ENCODE measurements at places on chromosomes 16 and 17.
A peak's percentile ranks its signal among the peaks of the same experiment; 100 is the strongest.

GRCh38 chr16:85136702-85137322 lies 24.5 kb upstream of the CIBAR2 start:
- DNase-seq, result peak; percentile 53

- no peak for DNase-seq
Measured at GRCh38 chr17:278676-279059, 73.9 kb downstream of the RPH3AL start.

DNA sequence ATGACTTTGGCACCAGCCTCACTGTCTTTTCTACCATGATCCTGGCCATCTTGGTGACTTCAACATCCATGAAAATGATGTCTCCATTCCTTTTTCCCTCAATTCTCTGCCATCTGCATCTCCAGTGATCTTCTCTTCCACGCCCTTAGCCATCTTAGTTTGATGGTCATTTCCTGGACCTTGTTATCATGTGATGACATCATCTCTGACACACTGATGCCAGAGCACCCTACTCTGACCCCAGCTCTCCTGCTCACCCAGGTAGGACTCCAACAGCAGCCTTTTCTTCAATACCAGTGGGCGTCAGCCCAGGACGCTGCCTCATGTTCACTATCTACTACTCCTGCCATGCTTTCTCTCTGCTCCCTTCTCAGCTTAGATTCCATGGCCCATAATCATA lies 83.2 kb downstream of the ZZEF1 start:
- no peak for DNase-seq

GRCh38 chr17:66341462-66341861 lies 39.0 kb downstream of the PRKCA start:
- DNase-seq, result no peak

- no peak for DNase-seq
Measured at GRCh38 chr16:58962811-58963210, 228.7 kb upstream of the GOT2 start.

GRCh38 chr16:57127037-57127763 lies 34.8 kb downstream of the CPNE2 start:
- no peak for DNase-seq

GRCh38 chr16:89190150-89190958 lies 10.0 kb downstream of the SLC22A31 start:
- DNase-seq, result no peak

DNA sequence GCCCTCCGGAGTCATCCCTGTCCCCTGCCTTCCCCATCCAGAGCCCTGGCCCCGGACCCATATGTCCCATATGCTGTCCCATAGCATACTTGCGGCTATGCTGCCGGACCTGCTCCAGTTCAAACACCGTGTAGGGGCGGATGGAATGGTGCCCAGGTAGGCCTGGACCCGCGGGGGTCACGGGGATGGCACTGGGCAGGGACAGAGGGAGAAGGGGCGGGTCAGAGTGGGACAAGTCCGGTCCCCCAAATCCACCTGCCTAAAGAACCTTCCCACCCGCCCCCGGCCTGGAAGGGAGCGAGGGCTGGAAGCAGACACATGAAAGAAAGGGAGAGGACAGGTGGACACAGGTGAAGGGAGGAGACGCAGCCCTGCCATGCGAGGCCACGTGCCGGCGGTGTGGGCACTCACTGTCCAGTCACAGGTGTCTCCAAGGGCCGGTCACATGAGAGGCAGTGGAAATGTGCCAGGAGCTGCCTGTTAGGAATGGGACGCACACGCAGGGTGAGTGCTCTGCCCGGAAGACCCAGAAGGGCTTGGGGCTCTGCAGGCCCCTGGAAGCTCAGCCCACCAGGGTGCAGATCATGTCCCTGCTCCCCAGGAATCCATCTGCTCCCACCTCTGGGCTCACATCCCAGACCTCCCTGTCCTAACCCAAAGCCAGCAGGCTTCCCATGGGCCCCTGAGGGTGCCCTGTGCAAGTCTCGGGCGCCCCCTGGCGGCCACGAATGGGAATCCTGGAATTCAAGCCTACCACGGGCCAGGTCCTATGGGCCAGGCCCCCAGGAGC lies 14.0 kb downstream of the UBALD2 start:
- peak; percentile 77 for DNase-seq

DNA sequence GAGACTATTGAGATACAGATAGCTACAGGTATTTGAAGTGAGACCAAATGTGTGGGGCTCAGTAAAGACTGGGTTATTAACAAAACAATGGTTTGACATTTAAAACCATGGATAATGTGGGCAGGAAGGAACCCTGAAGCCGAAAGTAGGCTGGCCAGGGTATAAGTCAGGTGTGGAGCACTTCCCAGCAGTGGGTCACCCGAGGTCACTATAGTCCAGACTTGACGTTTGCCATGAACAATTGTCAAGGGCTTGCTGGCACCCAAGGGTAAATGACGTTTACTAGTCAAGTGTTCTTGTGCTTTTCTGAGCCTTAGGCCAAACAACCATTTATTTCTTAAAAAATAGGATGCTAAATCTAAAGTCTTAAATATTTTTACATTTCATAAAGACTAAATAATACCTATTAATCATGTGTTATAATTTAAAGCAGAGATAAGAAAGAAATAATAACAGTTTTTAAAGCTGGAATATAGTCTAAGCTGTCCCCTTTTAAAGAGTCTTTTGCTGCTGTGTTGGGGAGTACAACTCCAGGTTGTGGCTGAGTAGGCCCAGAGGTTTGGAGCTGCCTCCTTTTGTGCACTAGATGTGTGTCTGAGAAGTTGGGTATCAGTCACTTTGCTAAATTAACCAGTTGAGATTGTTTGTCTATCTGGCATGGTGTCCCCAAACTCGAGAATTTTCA lies 15.7 kb downstream of the ALDH3A2 start:
- no peak for DNase-seq

- no peak for DNase-seq
Measured at GRCh38 chr16:8489580-8489979, 100.7 kb downstream of the TMEM114 start.

DNA sequence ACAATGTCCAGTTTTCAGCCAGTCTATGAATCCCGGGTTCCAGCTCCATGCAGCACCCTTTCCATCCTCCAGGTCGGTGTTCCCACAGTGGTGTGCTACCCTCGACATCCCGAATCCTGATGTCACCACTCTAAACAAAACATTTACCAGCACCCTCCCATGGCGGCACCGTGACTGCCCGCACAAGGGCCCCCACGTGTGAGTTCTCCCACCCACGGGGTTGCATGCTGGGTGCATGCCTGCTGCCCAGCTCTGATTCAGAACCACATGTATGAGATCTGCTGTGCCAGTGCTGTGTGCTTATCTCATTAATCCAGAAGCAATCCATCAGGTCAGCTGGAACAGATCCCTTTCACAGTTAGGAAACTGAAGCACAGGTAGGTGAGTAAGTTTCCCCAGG lies 57.4 kb downstream of the C16orf78 start:
- DNase-seq, result no peak

GRCh38 chr17:76869496-76870376 lies 1.5 kb downstream of the MGAT5B start:
- no peak for DNase-seq

DNA sequence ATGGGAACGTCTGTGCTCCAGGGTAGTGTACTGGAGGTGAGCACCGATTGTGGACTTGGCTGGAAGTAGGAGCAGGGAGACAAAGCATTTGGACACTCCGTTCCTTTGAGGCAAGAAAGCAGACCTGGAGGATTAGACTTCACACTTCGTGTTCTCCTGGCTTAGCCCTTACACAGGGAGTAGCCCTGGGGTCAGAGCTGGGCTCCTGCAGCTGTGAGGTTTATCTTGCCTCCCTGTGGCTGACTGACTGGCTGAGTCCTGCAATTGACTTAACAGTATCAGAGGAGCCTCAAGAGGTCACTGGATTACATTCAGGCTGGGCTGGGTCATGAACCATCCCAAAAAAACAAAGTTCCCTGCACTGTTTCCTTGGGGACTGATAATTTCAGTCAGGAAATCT lies 37.1 kb downstream of the MPRIP start:
- peak; percentile 48 for DNase-seq
